ENCODE measurements at places on chromosomes 1 and 21.

DNA sequence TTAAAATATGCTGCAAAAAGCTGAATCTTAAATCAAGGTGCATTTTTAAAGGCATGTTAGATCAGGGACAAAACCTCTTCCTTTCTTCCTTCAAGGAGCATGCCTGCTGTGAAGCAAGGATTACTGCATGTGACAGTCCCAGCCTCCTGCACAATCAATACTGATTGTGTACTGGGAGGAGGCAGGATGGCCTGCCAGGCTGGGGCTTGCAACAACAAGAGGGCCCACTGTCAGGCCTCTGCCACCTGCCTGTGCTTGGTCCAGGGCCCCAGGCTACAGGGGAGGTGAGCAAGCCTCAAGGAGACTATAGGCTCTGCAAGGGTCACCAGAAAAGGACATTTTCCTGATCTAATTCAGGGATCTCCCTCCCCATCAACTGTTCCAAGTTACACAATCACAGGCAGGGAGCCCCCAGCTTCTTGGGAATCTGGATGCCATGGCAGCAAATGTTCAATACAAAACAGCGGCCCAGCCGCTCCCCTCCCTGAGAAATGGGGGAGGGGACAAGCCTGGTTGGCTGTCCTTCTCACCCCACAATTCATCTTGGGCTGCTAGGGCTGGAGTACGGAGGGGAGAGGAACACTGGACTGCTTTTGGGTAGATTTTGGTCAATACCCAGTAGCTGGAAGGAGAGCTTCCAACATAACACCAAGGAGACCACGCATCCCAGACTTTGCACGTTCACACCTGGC, 76.7 kb downstream of the SSBP3 start:
- no peak for DNase-seq

DNA sequence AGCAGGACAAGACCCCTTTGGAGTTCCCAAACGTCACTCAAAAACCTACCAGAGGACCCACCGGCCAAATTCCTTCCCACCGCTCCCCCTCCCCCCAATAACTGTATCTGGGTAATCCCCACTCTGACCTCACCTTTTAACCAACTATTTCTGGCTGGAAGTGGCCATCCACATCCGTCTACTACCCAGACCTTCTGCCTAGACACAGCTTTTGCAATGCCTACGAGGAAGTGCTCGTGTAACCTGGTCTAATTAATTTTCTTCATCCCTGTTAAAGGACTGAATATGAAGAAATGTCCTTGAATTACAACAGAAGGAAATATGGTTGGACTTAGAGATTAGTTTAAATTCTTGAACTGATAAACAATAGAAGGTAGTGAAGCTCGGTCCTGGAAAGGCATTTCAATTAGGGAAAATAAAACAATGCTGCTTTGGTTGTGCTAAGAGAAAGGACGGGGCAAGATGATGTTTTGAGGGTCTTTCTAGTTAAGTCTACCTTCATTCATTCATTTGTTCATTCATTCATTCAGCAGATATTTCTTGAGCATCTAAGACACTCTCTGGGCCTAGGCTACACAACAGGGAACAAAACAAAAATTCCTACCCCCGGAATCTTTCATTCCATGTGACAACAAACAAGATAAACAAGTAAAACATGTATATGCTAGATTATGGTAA, 18.8 kb downstream of the AVPR1B start:
- DNase-seq, result no peak

DNA sequence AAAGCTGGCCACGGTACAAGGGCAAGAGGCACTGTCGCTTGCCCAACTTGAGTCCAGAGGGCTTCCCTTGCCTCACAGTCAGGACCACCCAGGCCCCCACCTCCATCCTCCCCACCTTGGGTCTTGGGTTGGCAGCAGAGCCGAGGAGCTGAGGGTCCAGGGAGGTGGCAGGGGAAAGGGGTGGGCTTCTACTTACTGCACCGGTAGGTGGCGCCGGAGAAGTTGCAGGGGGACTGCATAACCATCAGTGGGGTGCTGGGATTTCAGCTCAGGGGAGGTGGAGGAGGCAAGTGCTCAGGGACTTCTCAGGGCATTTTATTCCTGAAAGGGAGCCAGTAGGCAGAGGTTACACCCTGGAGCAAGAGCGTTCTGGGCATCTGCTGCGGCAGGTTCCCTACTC, 44.0 kb downstream of the TRIM62 start:
- no peak for DNase-seq

DNA sequence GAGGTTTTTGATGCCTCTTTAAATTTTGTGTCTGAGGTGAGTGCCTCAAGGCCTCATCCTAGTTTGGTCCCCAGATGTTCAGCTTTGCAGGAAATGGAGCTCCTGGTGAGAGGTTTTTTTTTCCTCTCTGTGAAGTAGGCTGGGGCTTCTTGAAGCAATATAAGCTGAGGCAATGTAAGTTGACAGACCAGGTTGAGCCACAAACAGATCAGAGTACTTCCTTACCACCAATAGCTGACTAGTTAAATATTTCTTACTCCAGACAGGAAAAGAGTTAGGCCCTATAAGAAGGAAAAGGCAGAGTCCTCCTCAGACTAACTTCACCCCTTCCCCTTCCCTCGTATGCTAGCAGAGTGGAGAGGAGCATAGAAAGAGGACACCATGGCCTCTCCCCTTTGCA, 341.0 kb downstream of the LMO4 start:
- DNase-seq, result no peak

GRCh38 chr1:219806642-219807041, 121.7 kb downstream of the SLC30A10 start:
- no peak for DNase-seq

DNA sequence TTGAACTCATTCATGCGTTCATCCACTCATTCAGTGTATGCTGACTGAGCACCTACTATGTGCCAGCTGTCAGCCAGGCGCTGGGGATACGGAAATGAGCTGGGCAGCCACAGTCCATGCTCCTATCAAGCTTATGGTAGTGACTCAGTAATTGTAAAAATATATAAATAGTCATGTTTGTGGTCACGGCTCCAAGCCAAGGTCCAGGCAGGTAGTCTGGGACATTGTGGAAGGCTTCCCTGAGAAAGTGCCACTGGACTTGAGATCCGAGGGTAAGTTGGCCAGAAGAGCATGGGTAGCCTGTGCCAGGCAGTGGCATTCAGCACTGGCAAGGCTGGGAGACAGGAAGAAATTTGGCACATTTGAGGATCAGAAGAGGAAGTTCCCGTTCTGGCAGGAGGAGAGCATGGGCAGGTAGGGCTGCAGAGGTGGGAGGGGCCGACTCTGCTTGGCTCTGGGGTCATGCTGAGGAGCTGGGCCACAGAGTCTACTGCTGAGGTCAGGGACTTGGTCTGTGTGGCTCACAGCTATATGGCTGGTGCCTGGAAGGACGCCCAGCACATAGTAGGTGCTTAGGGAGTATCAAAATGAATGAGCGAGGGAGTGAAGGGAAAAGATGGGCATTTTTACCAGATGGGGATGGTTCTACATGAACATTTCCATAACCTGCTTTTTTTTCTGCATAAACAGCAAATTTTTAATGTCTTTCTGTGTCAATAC, 6.9 kb downstream of the PTPRF start:
- no peak for DNase-seq

- no peak for DNase-seq
These were observed 513 bp downstream of the GTF2B start for GRCh38 chr1:88890791-88891317.

DNA sequence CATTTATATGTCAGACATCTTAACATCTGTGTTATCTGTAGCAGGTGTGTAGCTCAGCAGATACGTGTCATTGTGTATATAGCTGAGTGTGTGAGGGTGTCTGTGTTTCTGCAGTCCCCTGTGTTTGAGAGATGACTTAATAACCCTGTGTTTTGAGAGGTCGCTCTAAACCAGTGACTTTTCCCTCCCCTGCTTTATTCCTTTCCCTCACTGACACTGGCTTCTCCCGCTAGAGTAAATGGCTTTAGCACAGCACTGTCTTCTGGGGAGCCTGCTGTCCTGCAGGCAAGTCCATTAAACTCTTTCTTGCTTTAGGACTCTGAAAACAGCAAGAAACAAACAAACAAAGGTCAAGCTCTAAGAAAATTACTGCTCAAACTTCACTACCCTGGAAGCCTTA, 53.0 kb downstream of the VANGL1 start:
- no peak for DNase-seq

- DNase-seq, result no peak
These were observed 22.3 kb upstream of the AGO1 start for GRCh38 chr1:35860696-35861095.

DNA sequence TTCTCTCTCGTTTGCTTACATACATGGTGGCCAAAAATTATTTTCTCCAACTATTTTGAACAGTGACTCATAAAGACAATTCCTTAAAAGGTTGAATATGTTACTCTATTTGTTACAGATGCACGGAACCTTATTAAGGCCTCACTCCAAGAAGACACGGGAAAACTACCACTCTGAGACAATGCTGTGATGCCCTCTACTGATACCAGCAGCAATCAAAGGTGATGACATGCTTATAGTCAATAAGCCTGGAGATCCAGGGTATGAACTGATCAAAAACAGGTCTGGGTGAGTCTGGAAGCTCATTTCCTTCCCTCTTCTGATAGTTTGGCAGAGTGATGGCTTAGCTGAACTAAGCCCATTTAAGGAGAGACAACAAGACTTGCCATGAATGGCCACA, 563.0 kb downstream of the LRRIQ3 start:
- DNase-seq, result no peak

DNA sequence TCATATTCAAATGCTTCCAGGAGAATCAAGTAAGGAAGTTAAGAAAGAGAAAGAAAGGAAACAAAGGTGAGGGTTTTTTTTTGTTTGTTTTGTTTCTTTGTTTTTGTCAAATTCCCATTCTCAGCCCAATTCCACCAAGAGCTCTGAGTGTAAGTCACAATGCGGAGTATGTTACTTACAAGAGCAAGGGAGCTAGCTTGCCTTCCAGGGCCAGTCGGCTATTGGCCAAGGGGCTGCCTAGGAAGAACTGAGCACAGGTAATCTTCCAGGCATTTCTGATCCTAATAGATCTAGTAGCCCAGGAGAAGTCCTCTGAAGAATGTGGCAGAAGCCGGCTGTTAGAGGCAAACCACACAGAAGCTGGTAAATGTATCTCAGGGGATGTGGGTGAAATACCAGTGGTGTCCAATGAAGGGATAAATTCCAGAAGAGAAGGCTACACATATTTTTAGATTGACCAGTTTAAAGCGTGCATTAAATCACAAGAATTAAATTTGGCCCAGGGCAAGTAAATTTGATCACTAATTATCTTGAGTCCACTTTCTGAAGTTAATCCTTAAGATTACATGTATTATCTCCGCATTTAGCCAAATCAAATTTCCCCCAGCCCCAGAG, 239.6 kb upstream of the ADAMTS5 start:
- peak; percentile 16 for DNase-seq

- no peak for DNase-seq
These were observed 546 bp upstream of the ZNF695 start for GRCh38 chr1:247008406-247008799.

DNA sequence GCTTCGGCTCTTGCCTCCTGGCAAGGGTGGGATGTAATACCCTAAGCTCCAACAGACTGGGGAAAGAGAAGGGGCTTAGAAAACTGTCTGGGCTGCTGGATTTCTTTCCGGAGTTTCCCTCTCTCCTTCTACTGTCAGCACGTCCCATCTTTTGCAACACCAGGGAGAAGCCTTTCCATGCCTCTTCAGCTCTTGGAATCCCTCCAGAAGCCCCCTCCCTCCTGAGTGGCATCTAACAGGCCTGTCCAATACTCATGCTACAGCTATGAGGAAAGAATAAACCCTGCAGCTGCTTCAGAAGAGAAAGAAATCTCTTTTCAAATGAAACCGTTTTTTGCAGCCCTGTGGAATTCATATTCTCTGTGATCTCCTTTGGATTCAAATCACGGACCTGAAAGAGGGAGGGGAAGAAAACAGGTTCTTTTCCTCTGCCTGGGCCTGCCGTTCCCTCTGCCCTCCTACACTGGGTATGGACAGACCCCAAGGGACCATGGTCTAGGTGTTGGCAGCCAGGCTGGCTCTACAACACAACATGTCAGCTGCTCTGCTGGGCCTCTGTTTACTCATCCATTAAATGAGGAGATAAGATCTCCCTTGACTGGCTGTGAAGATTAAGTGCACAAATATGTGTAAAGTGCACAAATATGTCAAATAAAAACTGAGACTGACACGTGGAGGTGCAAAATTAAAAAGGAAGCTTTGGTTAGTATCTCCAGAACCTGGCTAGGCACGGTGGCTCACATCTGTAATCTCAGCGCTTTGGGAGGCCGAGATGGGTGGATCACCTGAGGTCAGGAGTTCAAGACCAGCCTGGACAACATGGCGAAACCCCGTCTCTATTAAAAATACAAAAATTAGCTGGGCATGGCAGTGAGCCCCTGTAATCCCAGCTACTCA, 6.0 kb upstream of the CAPN2 start:
- DNase-seq, result peak; percentile 68

DNA sequence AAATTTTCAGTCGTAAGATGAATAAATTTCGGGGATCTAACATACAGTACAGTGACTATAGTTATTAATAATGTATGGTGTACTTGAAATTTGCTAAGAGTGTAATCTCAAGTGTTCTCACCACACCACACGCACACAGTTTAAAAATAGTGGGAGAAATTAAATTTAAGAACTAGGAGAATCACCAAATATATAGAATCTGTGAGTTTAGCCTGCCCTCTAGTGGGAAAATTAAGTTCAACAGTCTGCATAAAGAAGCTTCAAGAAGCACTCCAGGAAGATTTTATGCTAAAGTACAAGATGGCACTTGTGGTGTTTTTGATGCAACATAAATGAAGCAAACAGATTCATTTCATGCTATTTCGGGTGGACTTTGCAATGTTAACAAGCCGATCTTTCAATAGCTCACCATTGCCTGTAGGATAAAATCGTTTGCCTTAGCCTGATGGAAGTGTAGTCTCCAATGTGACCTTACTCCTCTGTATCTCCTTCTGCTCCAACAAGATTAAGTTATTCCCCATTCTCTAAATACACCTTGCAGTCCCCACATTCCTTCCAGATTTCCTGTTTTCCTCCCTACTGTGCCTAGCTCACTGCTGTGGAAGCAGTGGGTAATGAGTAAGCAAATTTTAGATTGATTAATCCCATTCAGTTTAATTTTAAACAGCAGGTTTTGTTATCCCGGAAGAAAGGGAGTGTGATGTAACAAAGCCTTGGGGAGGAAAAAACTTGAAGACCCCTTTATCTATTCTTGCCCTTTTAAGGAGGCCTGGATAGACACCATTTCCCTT, 8.7 kb upstream of the PIK3C2B start:
- DNase-seq, result peak; percentile 70

DNA sequence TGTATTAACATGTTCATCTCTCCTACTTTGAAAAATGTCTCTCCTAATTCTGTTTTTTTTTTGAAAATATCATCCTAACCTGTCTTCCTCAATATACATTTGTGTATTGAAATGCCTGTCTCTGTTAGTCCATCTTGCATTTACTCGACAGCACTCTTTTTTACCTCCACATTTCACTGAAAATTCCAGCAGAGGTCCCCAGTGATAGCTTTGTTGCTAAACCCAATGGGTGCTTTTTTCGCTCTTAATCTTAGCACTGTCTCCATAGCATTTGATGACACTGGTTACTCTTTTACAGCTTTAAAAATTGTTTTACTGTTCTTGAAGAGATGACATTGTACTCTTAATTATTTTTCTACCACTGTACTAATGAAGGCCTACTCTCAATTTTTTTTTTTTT, 10.8 kb downstream of the OSBPL9 start:
- no peak for DNase-seq

- no peak for DNase-seq
These were observed 14.0 kb downstream of the KDF1 start for GRCh38 chr1:26946270-26946669.

All from foreskin melanocyte (primary cell).